ENCODE measurements at places on chromosomes 7 and 10. TPM values are rescaled to one million over a fixed set of nuclear protein-coding genes. Genes with fewer than 3 reads are reported as not detected.

DNA sequence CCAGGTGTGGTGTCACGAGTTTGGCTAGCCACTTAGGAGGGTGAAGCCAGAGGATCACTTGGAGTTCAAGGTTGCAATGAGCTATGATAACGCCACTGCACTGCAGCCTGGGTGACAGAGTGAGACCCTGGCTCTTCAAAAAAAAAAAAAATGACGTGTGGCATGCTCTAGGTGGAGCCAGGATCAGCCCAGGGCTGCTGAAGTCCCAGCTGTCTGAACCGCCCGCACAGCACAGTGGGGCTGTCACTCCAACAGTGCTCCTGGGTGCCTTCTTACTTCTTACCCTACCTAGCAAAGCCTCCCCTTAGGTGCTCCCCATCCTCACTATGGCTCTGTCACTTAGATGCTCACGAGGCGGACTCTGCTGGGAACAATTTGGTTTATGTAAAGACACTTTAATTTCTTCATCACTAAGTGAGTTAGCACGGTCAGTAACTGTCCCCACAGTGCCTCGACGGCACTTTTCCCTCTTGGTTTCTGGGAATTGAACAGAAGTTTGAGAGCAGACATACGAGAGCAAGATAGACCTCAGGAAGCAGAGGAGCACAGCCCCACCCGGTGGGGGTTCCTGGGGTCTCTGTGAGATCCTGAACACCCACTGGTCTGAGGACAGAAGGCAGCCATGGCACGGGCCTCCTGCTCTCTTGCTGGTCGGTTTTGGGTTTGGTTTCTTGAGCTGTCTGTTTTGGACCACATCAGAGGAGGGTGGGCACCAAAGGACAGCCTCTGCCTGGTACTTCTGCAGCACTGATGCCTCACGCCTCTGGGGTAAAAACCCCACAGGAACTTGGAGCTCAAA is 66.2 kb upstream of the BTBD16 start:
- no peak for DNase-seq

DNA sequence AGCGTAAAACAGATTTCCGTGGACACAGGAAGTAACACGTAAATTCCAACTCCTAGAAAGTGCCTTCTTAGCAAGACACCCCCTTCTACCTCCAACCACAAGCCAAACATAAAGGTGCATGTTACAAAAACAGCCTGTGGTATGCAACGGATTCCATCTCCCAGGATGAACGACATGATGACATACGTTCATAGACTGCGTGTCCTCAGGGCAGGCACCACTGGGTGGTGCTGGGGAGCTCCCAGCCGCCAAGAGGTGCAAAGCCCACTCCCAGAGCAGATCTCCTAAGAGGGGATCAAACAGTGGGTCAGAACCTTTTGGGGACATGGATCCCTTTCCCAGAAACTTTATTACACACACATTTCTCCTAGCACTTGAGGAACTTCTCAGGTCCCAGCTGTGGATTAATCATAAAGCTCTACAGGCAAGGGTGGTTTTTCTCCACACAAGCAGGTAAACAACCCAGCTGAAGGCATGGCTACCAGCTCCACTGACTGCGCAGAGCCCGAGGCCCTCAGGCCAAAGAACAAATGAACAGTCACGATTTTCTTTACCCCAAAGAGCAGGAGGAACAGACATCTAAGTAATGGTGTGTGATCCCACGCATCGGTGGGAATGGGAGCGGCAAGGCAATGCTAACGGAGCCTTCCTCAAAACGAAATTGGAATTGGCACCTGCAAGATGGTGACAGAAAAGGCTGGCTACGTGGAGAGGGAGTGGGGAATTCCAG is 13.8 kb downstream of the PSAP start:
- DNase-seq = peak; percentile 29

GRCh38 chr10:76871697-76872295 is 765.8 kb downstream of the KCNMA1 start:
- no peak for DNase-seq

GRCh38 chr7:1973321-1974251 is 259.2 kb downstream of the MAD1L1 start:
- no peak for DNase-seq

DNA sequence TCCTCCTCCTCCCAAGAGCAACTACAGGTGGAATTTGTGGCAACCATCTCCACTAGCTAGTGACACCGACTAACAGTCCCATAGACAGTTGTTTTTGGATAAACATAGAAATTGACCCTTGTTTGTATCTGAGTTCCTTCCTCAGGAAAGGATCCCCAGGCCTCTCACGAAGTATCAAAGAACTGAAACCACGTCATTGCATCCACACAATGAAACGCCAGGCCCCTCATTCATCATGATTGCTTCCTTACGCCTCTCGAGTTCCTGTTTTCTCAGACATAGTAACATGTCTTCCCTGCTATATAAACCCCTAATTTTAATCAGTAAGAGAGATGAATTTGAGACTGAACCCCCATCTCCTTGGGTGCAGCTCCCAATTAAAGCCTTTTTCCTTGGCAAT is 18.1 kb downstream of the SLC35G1 start:
- DNase-seq = no peak

The SLC26A5 gene
- not detected for total RNA-seq

DNA sequence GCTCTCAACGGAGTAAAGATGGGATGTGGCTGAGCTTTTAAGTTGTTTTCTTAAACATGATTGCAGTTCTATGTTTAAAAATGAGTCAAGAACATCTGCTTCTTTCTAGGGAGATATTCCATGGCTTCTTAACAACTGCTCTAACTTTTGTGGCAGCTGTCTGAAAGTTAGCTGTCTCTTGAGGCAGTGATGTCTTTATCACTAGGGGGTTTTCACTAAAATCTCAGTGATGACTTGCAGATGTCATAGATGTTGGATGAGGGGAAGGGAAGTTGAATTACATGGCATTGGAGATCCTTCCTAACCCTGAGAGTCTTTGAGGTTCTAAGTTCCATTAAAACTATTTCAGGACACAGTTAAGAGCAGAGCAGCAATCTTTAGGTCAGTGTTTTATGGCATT is 43.5 kb downstream of the PRKG1 start:
- DNase-seq = no peak

The GIMAP4 gene
- total RNA-seq = not detected

GRCh38 chr7:25897261-25897782 is 254.7 kb upstream of the NFE2L3 start:
- DNase-seq = no peak

DNA sequence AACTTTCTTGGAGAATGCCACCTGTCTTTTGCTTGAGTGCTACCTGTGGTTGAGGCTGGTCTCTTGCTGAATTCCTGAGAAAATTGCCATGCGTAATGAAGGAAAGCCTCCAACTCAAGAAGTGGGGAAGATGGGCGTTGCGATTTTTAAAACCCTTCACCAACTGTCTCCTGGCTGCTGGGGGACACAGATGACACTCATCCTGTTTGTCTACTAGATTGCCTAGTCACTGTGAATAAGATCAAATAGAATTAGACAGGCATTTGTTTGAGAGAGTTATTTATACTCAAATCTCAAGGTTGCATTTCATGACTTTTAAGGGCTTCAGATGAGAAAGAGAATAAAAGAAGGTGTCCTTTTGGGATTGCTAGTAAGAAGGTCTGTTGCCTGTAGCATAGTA is 84.3 kb upstream of the MTPN start:
- DNase-seq = no peak

- DNase-seq = no peak
Measured at GRCh38 chr10:107809889-107810288, 645.4 kb upstream of the SORCS1 start.

GRCh38 chr10:102597131-102597991 is 46.9 kb upstream of the TRIM8 start:
- DNase-seq = no peak

The PAX4 gene
- not detected for total RNA-seq

DNA sequence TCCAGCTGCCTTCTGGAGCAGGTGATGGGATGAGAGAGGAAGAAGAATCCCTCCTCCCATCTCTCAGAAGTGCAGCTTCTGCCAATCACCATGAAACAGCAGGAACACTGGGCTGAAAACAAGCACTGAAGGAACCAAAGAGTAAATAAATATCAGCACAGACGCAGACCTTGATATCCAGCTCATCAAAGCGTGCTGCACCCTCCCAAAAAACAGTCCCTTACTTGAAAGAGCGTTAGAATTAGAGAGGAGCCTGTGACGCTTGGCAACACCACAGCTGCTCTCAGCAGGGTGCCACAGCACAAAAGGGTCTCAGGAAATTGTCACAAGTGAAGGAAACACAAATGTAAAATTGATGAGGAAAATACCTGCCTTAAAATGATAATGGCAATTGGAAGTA is 39.5 kb downstream of the KLF6 start:
- no peak for DNase-seq

The ABCA13 gene
- total RNA-seq = 3.6 TPM

The ATRNL1 gene
- 1.4 TPM for total RNA-seq

The MUC3A gene
- total RNA-seq = not detected

The CREB3L2 gene
- 28.6 TPM for total RNA-seq

DNA sequence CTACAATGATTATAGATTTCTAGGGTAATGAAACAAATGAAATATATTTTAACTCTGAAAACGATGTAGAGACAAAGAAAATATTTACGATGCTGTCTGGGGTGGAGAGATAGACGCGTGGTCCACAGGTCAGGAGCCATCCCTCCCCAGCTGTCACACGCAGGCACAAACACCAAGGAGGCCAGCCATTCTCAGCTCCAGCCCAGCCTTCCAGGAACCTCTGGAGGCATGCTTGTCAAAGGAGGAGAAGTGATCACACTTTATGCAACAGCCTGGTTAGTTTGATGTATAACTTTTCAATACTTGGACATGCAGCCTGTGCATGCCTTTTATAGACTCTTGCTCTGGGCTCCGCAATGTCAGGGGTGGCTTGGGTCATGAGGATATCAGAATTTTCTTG is 391.5 kb upstream of the MGMT start:
- peak; percentile 42 for DNase-seq

DNA sequence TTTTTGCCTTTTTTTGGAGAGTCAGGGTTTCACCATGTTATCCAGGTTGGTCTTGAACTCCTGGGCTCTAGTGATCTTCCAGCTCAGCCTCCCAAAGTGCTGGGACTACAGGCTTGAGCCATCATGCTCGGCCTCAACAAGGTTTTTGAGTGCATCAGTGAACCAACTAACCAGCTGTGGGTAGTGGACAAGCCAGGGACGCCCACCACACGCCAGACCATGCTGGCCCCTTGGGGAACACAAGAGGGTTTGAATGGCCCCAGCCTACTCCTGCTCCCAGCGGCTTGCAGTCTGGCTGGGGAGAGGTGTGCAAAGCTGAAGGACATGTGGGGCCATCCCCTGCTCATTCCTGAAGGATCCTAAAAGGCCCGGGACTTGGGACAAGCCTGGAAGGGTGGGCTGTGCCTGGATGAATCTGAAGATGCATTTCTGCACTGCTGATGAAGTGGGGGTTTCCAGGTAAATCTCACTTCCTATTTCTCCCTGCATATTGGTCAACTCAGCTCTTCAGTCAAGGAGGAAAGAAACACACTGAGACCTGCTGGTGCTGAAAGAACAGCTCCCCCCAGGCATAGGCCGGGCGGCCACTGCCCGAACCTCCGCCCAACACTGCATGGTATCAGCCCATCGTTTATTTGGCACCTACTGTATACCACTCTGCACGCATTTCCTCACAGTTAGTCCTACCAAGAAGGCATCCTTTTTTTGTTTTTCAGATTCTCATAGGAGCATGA is 6.9 kb downstream of the MMD2 start:
- DNase-seq = peak; percentile 94

GRCh38 chr10:30821994-30822692 is 192.6 kb upstream of the LYZL2 start:
- no peak for DNase-seq

DNA sequence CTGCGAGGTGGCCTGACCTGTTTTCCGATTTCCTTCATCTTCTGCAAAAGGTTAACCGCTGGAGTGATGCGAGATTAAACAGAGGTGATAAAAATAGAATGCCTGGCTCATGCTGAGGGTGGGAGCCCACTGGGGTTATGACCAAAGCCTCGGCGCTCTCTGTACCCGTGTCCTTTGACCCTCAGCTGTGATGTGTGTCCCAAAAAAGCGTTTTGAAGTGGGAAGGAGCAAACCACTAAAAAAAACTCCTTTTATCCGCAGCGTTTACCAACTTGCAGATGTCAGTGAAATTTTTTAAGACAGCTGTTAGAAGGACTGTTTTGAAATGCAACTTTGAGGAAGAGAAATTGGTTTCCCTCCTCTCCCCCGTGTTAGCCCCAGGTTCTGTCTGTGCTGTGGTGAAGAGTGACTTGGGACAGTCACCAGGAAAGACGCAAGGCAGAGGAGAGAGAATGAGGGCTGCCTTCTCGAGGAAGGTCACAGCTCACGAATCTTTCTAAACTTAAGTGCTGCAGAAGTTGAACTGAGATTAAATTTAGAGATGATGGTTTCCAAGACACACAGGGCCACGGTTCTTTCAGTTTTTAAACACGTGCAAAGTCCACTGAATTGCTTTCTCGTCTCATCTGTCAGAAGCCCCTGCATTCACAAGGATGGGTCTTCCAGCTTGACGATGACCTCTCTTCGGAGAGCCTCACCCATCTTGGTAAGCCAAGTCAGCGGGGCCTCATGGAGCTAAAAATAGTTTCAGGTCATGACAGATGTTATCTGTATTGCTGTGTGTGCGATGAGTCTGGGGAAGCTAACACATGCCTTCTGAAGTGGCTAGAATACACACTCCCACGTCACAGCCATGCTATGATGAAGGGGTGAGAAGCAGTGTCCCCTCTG is 27.6 kb downstream of the AMZ1 start:
- DNase-seq = peak; percentile 77

DNA sequence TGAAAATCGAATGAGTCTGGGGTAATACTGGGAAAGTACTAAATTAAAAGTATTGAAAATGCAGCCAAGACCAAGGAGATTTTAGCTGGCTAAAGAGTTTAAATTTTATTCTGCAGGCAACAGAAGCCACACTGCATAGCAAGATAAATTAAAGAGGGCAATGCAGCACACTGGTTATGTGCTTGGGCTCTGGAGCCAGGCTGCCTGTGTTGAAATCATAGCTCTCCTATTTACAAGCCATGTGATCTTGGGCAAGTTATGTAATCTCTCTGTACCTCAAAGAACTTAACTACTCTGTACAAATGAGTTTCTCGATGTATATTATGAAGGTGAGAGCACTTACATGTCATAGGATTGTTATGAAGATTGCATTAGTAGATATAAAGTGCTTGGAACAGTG is 9.9 kb downstream of the SLC25A13 start:
- no peak for DNase-seq

DNA sequence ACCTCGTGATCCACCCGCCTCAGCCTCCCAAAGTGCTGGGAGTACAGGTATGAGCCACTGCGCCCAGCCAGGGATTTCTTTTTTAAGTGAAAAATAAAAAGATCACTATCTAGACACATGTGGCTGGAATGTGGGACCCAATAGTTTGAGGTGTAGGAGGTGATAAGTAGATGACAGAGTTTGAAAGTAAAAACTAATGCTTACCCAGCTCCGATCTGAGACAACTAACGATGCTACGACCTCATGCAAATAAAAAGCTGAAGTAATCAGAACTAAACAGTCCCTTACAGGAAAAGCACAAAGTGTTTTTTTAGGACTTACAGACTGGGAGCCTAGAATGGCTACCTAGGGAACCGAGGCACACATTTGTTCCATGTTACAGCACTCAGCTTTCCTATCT is 23.0 kb downstream of the PCGF6 start:
- DNase-seq = no peak

- no peak for DNase-seq
Measured at GRCh38 chr10:96704563-96704962, 15.8 kb downstream of the PIK3AP1 start.

Measured in osteoblast (primary cell).